Astrocyte of the hippocampus (primary cell): ENCODE measurements at places on chromosomes 11 and 22.
A peak's percentile ranks its signal among the peaks of the same experiment; 100 is the strongest.

DNA sequence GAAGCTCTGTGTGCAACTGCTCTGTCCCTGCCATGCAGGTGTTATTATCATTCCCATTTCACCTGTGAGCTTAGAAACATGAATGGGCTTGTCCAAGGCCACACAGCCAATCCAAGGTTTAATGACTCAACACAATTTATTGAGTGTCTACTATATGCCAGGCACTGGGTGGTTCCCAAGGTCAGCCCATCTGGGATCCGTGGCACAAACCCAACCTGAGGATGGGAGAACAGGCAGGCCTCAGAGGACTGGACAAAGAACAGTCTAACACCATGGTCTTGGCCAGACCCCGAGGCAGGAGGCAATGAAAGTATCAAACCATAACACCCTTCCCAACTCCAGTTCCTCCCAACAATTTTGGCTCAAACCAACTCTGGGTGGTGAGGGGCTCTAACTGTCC, 15.7 kb downstream of the SPATA19 start:
- no peak for DNase-seq

GRCh38 chr11:1012740-1013630, 23.5 kb downstream of the MUC6 start:
- DNase-seq, result no peak

DNA sequence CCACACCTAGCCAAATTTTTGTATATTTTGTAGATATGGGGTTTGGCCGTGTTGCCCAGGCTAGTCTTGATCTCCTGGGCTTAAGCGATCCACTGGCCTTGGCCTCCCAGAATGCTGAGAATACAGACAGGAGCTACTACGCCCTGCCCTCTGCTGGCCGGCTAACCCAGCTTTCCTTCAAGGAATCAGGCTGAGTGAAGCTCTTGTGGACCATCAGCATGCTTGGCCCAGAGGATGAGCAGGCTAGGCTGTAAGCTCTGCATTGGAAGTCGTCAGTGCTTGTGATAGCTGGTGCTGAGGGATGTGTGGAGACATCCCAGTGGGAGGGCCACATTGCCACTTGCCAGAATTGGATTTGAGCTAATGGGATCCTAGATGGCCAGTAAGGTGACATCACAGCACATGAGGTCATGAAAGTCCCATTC, 60.6 kb downstream of the MED15 start:
- peak; percentile 56 for DNase-seq

GRCh38 chr11:65857500-65857852, 504 bp downstream of the CFL1 start:
- no peak for DNase-seq

- no peak for DNase-seq
Observed at GRCh38 chr11:27313157-27313821, 49.7 kb downstream of the CCDC34 start.

- peak; percentile 58 for DNase-seq
Observed at GRCh38 chr11:1073261-1073724, 1.4 kb upstream of the MUC2 start.
